Fibroblast of the aortic adventitia (primary cell): ENCODE measurements at places on chromosomes 13 and 19. TPM values are rescaled to one million over a fixed set of nuclear protein-coding genes. Genes with fewer than 3 reads are reported as not detected.

The OR7D2 gene
- not detected in 2 replicates for total RNA-seq

The VSTM1 gene
- total RNA-seq, result not detected in 2 replicates

The FAM83E gene
- 0.18 TPM in 1 of 2 replicates, not detected in the other for total RNA-seq

The AXL gene
- total RNA-seq, result 121 and 305 TPM in 2 replicates

GRCh38 chr13:111914241-111915103 lies 152.5 kb upstream of the SOX1 start:
- no peak for DNase-seq

DNA sequence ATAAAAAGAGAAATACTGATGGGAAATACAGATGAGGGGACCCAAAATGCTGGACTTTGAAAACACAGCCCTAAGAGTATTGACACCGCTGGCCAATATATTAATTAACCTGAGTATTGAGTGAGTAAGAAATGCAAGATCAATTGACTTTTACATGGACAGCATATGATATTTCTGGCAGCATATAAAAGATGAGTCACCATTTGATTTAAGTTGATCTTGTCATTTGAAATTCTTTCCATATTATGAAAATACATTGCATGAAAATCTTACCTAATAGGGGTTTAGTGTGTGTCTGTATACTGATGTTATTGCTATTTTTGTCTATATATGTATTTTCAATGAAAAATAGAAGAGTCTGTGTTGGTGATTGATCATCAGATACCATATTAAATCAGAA lies 619.6 kb downstream of the KCTD12 start:
- no peak for DNase-seq

DNA sequence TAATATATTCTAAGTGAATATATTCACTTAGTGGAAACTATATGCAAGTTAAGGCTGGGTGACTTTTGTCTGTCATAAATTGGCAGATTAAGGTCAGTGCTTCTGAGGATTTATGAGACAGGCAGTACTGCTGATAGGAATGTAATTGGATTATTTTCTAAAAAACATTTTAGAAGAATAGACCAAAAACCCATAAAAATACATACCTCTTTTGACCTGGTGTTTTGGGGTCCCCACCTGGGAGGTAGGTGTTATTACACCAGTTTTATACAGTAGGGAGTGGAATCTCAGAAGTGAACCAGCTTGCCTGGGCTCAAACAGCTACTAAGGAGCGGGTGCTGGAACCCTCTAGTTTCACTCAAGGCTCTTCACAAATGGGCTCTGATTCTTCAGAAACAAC lies 25.3 kb downstream of the COG3 start:
- no peak for DNase-seq

The UCHL3 gene
- 39.7 and 44.9 TPM in 2 replicates for total RNA-seq

DNA sequence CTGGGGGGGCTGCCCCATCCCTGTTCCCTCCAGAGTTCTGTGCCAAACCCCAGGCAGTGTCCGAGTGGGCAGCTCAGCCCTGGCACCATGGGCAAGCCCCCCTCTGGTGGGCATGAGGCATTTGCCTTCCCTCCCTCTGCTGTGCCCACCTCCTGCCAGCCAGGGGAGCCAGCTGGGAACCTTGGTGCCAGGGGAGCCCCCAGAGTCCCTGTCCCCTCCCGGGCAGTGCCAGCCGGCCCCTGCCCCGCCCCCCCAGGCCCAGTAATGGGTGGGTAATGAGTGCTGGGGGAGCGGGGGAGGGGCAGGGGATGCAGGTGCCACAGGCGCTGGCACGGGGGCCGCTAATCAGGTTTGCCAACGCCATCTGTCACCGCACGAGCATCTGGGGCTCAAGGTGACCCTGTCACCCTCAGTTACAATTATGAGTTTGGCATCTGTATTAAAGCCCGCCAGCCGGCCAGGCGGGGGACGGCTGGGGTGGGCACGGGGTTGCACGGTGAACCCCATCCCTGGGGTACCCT lies 5.9 kb downstream of the DAND5 start:
- no peak for DNase-seq

The S1PR4 gene
- total RNA-seq, result not detected in 2 replicates

DNA sequence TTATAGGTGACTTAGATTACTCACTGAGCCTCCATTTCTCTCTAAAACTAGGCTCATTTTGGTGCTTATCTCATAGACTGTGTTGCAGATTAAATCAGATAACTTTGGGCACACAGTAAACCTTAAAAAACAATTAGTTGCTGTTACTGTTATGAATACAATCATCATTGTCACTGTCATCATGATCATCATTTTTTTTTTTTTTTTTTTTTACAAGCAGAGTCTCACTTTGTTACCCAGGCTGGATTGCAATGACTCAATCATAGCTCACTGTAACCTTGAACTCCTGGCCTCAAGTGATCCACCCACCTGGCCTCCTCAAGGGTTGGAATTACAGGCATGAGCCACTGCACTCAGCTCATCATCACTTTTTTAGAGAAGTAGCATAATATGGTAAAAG lies 60.0 kb downstream of the VWA8 start:
- DNase-seq, result no peak

- DNase-seq, result peak; percentile 34
Observed at GRCh38 chr13:96214824-96215445, 125.0 kb downstream of the HS6ST3 start.

DNA sequence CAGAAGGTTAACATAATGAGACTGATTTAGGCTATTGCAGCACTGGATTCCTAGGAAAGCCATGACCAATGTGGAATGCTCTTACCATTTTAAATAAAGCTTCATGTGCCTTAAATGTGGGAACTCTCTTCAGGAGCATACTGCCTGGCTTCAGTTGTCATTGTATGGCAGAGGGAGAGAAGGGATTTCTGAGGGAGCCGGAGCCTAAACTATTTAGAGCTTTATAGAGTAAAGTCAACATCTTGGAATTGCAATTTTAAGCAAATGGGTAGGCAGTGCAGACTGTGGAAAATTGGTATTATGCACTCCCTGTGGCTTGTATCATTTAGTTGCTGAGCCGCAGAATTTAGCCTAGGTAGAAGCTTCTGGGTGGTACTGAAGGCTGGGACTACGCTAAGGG lies 2041.4 kb downstream of the PCDH9 start:
- no peak for DNase-seq
